ENCODE measurements at places on chromosomes 5 and 9.

DNA sequence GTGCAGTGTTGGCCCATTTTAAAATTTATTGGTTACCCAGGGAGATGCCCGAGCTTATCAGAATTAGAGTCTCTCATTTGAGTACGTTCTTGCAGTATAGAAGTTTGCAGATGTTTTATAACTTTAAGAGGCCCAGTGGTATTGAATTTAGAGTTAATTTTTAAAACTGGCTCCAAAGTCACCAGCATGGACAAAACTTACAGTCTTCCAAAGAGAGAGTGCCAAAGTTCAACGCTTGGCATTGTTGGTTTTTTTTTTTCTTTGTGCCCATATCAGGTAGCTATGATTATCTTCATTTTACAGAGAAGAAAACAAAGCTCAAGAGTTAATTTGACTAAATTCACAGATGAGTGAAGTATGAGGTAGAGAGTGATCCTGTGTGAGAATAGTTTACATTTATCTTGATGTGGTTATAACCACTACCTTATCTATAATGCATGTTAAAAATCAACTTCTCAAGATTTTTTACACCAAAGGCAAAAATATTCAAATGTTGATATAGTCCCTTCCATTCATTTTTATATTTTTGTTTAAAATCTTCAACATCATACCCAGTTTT is 273.7 kb upstream of the DMRT1 start:
- no peak for DNase-seq

- peak; percentile 89 for DNase-seq
These were observed 814.5 kb downstream of the MTRR start for GRCh38 chr5:8683496-8683895.

GRCh38 chr5:160039810-160040470 is 31.0 kb downstream of the TTC1 start:
- no peak for DNase-seq

DNA sequence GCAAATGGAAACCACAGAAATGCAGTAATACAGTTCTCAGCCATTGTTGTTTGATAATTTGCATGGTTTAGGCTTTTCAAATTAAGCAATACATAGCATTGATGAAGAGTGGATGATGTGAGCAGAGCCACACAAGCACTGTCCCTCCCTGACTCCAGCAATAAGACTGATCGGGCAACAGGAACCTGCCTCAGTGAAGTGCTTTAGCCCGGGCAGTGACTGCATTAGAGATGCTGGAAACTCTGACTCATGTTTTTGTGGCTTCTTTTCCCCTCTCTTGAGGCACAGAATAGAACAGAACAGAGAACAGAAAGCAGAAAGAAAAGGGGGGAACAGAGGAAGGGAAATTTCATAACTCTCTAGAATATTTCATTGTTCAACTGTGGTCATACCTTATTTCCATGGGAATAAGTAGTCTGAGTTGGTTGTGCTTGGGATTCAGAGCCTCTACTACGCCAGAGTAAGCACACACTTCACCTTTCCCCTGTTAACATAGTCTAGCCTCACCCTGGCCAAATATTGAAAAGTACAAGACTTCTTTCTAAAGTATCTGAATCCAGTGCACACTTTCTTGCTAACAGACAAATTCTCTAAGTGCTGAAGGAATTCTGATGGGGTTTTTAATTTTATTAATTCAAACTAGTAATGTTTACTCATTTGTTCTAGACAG is 164.8 kb upstream of the VCAN start:
- DNase-seq = no peak

- DNase-seq = no peak
These were observed 231.9 kb downstream of the ATPSCKMT start for GRCh38 chr5:10017786-10018185.

- DNase-seq = no peak
These were observed 112.4 kb upstream of the PRLR start for GRCh38 chr5:35342664-35343063.

DNA sequence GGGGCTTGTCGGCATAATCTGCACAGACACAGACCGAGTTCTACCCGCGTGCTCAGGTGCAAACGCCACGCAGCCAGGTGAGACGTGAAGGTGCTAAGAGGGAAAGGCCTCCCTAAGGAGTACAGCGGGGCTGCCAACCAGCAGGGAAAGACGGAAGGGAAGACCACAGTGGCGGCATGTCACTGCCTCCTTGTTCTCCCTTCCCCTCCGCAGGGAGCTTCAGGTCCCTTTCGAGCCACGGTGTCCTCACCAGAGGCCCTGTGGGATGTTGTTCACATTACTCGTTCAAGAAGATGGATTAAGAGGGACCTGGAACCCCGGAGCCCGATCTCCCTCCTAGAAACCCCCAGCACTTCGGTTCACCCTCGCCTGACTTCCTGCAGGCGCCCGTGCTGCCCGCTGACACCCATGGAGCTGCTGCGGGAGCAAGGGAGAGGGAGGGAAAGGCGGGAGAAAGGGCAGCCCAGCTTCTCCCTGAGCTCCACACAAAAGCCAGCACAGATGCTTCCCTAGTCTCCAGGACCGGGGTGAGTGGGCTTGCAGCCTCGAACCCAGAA is 686 bp downstream of the BRD9 start:
- no peak for DNase-seq

GRCh38 chr5:74464512-74465209 is 175.9 kb downstream of the ENC1 start:
- no peak for DNase-seq

DNA sequence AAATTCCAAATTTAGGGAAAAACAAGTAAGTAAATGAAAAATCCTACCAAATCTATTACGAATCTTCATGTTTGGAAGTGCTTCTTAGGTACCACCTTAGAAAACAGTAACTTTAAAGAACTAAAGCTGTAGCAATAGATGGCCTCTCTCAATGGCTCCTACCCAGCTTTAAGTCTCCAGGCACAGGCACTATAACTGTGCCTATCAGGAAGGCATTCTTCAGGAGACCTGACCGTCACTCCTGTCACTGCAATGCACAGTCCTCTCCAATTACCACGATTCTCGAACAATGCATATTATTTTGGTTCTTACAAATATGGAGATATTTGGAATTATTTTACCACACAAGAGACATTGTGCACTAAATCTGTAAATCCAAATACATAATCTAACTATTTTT is 12.9 kb downstream of the NFIB start:
- DNase-seq = no peak

DNA sequence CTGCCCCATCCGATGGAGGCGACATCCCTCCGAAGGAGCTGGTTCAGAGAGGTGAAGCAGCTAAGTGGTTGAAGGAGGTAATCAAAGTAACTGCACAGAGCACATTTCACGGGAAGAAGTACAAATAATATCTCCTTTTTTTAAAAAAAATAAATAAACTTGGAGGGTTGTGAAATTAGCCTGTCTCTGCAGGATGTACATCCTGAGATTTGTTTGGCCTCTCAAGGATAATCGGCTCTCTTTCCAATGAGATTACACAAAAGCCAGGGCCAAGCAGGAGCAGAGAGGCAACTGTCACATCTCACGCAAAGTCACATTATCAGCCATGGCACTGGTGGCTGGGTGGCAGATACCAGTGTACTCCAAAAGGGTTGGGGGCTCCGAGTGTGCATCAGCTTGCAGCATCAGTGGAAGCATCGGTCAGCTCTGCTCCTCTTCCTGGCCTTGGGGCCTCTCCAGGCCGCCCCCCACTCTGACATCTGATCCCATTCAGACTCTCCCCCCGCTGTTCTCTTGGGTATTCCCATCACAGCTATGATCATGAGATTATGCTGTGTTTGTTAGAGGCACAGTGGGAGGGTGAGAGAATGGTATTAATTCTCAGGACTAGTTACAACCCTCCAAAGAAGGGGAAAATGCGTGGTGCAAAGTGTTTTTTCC is 109.9 kb downstream of the UGCG start:
- no peak for DNase-seq

GRCh38 chr5:113022661-113023060 is 46.1 kb downstream of the DCP2 start:
- DNase-seq = no peak

- DNase-seq = no peak
These were observed 35.8 kb upstream of the SPARC start for GRCh38 chr5:151722546-151722945.

DNA sequence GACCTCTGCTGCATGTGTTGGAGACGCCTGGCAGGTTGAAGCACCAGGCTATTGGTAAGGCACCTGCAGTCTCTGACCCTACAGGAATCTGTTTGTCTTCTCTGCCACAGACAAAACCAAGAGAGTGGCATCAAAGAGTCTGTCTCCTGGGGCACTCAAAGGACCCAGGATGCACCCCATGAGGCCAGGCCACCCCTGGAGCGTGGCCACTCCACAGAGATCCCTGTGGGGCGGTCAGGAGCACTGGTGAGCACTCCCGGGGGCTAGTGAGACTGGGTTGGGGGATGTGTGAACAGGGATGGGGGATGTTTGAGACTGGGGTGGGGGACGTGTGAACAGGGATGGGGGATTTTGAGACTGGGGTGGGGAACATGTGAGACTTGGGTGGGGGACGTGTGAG is 240.3 kb downstream of the CACNA1B start:
- no peak for DNase-seq

GRCh38 chr5:135373736-135374515 is 25.1 kb downstream of the MACROH2A1 start:
- no peak for DNase-seq

DNA sequence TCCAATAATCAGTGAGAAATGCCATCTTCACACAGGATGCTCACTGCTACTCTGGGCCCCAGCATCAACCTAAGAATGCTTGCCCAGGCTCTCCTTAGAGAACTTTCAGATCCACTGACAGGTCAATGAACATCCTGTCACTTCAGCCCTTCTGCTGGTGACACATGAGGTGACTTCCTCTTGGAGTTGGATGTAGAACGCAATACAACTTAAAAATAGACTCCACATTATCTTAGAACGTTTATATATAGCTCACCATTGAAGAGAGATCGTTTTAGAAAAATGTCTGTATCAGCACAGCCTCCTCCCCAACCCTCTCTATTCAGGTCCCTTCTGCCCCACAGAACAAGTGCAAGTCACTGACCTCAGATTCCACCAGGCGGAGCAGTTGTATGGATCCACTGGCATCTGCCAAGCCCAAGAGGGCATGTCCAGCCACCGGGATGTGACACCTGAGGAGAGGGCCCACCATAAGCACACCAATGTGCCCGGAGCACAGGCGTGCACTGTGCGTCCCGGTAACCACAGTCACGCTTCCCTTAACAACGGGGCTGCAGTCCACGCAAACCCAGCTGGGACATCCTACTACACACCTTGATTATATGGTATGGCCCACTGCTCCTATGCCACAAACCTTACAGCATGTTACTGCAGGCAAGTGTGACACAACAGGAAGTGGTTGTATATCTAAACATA is 2.9 kb downstream of the DPH7 start:
- DNase-seq = no peak

GRCh38 chr5:118224546-118224945 is 763.8 kb downstream of the DTWD2 start:
- DNase-seq = no peak

GRCh38 chr5:142134331-142135010 is 25.9 kb downstream of the NDFIP1 start:
- no peak for DNase-seq

DNA sequence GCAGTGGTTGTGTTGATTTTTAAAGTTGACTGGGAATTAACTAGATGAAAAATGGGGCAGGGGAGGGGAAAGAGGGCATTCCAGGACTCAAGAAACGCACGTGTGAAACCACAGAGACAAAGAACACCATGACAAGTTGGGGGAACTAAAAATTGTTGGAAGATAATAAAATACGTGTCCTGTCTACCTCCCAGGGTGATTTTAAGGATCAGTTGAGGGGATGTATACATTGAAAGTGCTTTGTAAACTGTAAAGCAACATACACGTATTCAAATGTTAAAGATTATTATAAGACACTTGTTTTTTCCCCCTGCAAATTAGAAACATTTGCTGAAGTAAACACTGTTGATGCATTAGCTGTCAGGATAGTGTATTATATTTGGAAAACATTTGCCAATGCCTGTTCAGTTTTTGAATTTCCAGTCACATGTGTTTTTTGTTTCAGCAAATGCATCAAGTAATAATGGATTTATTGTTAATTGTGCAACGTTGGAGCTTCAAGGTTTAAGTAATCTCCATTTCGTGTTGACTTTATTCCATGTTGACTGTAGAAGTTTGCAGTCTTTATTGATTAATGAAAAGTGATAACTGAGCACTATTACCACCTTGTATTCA is 412.7 kb downstream of the ACTL7B start:
- no peak for DNase-seq

- DNase-seq = no peak
These were observed 33.1 kb downstream of the FANCC start for GRCh38 chr9:95284162-95285080.

DNA sequence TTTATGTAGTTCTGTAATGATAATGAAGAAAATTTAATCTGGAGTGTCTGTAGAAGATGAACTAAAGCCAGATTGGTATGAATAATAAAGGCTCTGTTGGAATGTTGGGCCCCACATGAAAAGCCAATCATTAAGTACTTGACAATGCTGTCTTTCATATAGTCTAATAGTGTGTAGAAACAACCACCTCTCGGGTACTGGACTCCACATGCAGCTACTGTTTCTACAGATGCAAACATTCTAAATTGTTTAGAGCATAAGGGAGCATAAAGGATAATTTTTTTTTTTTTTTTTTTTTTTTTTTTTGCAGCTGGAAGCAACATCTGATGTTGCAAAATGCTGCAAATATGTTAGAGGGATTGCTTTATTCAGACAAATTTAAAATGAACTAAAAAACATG is 354.3 kb downstream of the KCTD16 start:
- DNase-seq = no peak

- DNase-seq = no peak
These were observed 64.6 kb upstream of the TAF11L2 start for GRCh38 chr5:17433406-17433805.
